ENCODE measurements at places on chromosomes 7 and 10.

DNA sequence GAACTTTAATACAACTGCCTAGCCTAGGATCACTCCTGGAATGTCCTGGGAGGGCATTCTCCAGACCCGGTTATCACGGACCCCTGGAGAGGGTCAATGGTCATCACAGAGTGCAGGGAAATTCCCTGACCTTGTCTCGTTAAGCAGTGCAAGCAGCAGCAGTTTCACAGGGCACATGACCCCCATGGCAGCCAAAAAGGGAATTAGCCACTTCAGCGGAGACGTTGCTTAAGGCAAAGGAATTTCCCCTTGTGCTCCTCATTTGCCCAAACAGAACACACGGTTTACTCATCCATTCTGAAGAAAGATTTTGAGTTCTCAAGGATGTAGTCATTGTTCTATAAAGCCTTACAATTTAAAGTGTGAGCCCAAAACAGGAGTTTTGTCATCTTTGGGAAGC, 260.3 kb downstream of the SNX13 start:
- DNase-seq: no peak

GRCh38 chr10:4041635-4042034, 256.6 kb upstream of the KLF6 start:
- DNase-seq: no peak

DNA sequence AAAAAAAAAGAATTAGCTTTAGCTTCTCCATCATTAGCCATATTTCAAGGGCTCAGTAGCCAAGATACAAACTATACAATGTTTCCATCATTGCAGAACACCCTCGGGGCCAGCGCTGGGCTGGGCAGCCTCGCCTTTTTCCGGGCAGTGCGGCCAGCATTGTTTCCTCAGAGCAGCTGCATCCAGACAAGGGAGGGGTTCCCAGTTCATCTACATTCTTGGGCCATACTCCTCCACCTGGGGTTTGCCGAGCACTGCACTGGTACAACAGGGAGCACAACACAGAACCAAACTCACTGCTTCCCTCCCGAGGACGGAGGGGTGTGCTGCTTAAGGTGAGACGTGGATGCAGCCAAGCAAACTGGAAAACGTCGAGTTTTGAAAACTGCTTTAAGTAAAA, 2.4 kb upstream of the PKD1L1 start:
- DNase-seq: no peak

DNA sequence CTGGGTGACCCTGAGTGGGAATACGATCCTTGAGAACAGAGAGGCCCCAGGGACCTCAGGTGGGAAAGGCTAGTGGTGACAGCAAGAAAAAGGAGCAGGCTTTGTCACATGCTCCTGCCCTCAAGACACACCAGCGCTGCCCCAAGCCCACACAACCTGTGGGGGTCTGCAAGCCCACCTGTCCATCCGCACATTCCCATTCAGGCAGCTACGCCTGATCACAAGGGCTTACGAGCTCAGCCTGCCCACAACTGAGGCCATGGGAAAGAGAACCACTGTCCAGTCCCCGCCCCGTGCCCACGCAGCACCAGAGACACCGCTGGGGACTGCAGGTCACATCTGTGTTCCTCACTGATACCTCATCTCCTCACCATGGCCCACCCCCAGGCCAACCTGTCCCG, 26.7 kb downstream of the EBF3 start:
- DNase-seq: no peak

DNA sequence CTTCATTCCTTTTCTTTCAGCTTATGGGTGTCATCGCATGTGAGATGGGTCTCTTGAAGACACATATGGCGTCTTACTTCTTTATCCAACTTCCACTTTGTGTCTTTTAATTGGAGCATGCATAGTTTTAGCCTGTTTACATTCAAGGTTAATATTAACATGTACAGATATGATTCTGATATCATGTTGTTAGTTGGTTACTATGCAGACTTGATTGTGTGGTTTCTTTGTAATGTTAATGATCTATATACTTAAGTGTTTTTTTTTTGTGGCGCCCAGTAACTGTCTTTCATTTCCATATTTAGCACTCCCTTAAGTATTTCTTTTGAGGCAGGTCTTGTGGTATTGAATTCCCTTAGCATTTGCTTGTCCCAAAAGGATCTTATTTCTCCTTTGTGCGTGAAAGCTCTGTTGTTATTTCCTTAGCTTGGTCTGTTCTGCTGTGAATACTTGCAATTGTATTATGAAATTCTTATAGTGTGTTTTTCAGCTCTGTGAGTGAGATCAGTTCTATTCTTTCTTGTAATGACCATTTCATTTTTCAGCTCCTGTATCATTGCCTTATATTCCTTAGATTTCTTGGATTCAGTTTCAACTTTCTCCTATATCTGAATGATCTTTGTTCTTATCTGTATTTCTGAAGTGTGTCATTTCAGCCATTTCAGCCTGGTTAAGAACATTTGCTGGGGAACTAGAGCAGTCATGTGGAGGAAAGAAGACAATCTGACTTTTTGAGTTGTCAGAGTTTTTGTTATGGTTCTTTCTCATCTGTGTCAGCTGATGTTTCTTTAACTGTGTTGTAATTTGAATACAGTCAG, 88.4 kb downstream of the ABCA13 start:
- DNase-seq: no peak

DNA sequence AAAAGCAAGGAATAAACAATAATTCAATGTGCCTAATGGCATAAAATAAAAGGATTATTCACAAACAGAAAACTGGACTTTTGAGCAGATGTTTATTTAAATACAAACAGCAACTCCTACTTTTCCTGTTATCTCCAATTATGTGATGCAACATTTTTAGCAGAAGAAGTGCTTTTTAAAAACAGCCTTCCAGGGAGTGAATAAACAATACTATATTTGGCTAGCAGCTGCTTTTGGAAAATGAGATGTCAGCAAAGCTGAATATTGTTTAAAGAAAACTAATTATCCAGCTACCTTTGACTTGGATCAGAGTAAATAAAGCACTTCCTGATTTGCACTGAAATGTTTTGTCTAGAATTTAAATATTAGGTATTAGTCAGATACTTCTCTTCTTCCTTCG, 23.2 kb downstream of the CDK1 start:
- DNase-seq: no peak

DNA sequence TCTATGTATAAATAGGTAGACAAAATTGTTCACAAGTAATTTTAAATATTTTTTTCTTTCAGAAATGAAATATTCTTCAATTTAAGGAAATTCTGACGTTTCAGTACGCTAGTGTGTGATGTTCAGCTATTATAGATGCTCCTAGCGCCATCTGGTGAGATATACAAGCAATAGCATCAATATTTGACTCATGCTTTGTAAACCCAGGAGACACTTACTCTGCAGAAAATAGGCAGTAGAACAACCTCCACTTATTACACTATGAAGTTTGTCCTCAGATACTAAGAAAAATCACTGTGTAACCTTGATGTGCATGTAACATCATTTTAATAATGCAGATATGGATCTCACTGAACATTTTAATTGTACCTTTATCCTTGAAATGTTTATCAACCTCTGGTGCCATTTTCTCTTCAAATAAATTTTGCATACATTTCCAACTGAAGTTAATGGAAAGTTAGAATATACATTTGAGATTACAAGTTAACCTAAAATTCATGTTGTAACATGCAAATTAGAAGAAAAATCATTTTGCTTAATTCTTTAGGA, 151.5 kb upstream of the FAM3C start:
- no peak for DNase-seq

DNA sequence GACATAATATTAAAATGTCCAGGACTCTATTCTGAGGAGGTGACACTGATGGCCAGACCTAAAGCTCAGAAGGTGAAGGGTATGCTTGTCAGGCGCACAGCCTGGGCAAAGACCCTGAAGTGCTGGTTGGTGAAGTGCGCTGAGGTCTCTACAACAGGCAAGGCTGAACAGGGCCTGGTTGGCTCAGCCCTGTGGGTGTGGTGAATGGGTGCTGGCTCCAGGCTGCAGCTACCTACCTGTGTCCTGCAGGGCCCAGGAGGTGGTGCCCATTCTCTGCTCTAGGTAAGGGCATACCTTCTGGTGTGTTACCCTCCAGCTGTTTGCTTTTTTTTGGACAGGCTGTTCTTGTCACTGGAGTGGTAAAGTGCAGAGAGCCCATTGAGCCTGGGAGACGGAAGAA, 85.1 kb downstream of the RAMP3 start:
- no peak for DNase-seq

DNA sequence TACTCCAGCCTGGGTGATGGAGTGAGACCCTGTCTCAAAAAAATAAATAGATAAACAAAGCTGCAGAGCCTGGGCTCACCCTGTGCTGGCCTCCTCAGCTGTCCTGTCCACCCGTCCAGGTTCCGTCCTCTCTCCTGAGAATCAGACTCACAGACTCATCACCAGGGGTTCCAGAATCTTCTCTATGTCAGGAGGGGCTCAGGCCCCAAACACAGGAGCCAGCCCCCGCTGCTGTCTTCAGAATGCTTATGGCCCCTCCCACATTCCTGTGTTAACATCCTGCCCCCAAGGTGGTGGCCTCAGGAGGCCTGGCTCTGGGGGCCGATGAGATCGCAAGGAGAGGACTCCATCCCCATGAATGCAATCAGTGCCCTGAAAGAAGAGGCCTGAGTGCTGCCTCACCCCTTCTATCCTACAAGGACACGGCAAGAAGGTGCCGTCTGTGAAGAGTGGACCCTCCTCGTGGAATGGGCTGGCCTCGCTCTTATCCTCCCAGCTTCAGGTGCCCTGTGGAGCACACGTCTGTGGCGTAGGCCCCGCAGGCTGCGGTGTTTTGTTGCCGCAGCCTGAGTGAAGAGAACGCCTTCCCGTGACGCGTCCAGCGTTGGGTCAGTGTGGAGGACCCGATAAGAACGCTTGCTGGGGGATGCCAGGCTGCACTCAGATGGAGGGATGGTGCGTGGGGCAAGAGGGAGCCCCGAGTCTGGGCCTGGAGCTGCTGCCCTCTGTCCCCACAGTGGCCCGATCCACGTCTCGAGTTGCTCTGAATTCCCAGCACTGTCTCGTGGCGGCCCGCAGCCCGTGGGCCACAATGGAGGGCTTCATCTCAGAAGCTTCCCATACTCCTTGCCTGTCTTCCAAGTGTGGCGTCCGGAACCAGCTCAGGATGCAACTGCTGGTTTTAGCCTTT, 77.1 kb downstream of the INPP5A start:
- no peak for DNase-seq

- no peak for DNase-seq
Observed at GRCh38 chr10:44821290-44821689, 89.8 kb upstream of the TMEM72 start.

GRCh38 chr7:144892761-144893160, 56.9 kb upstream of the TPK1 start:
- no peak for DNase-seq

GRCh38 chr10:52322323-52322722, 8.2 kb downstream of the DKK1 start:
- DNase-seq: no peak

GRCh38 chr10:88852327-88852726, 683 bp upstream of the ANKRD22 start:
- DNase-seq: no peak

GRCh38 chr7:113402005-113402404, 283.7 kb upstream of the SMIM30 start:
- no peak for DNase-seq

DNA sequence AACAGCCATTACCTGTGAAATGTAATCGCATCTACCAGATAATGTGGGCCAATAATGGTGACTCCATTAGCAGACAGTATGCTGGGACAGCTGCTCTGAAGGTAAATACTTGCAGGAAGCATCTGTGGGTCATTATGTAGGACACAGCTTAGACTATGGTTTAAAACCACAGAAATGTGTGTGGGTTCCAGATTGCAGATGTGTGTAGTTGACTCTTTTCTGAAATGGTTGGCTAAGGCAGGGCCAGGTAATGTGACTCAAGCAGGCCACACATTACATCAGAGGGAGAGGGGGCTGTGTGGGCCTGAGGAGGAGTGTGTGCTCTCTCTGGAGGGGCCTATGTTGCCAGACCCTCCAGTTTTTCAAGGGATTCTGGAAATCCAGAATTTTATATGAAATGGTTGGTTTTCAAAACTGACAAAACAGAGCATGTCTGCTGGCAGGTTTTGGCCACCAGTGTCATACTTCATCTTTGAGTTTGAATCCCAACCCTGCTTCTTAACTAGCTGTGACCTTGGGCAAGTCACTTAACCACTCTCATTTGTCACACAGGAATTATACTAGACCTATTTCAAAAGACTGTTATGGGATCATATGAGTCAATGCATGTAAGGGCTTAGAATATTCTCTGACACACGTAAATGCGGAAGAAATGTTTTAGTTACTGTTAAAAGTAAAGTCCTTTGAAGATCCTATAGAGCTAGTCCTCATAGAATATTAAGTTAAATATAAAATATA, 64.5 kb downstream of the MCMBP start:
- no peak for DNase-seq

GRCh38 chr7:70640266-70640833, 491.6 kb upstream of the GALNT17 start:
- no peak for DNase-seq

DNA sequence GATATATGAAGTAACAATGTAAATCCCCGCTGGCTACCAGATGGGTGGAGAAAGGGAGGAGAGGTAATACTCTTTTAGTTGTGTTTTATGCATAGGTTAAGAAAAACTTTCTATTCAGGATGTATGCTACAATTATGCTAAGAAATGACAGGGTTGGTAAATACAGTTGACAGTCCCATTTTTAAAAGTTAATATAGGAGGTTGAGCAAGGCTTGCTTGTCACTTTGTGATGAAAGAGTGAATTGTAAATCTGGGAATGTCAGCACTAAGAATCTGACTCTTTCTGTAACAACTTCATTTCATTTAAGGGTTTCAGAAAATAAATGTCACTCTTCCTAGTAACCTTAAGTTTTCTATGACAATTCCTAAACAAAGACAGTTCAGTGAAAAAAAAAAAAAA, 59.8 kb downstream of the PTPRZ1 start:
- no peak for DNase-seq

DNA sequence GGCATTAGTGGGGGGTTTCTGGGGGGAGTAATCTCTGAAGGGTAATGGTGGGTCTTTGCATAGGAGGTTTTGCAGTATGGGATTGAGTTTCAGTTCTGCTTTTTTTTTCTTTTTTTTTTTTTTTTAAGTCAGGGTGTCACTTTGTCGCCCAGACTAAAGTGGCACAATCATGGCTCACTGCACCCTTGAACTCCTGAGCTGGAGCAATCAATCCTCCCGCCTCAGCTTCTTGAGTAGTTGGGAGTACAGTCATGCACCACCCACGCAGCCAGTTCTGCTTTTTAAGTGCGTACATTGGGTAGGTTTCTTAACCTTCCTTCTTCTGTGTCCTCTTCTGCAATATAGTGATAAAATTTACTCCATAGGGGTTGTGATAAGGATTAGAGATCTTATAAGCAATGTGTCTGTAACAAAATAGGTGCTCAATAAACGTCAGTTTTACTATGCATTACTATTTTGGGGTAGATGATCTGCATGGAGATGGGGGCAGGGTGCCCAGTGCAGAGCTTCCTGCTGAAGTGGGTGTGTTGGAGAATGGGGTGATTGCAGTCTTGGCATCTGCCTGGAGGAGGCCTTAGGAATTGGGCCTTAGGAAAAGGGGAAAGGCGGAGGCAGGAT, 9.6 kb downstream of the KAZALD1 start:
- no peak for DNase-seq

DNA sequence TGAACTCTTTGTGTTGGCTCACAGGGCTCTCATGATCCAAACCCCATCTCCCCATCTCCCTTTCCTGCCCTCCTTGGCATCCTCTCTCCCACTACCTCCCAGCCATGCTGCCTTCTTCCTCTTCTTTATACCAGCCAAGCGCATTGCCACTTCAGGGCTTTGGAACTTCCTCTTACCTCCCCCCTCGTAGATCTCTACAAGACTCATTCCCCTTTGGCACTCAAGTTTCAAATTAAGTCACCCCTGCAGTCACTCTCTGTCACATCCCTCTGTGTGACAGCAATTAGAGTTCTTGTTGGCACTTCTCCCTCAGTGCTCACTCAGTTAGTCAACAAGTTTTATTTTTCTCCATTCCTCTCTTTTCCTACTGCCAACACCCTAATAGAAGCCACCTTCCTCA, 20.8 kb upstream of the NRP1 start:
- no peak for DNase-seq
